ENCODE measurements at places on chromosomes 5 and 9.

DNA sequence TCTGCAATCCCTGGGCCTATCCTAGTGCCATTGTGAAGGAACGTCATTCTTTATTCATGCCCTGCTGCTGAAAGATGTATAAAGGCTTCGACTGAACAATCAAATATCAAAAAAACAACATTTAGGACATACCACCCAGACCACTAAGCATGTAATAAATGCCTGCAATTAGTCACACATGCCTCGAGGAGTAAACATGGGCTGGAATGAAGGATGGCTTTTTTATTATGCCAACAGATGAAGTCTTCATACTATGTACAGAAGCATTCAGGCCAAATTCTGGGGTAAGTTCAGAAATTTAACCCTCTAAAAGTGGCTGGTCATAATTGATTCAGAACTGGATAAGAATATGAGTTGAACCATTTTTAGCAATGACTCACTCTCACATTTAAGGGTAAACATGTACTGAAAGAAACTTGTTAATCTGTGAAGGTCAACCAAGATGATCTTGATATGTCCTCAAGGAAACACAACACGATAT lies 38.1 kb downstream of the FAM240B start:
- no peak for DNase-seq

GRCh38 chr9:9752722-9753121 lies 860.1 kb downstream of the PTPRD start:
- no peak for DNase-seq

DNA sequence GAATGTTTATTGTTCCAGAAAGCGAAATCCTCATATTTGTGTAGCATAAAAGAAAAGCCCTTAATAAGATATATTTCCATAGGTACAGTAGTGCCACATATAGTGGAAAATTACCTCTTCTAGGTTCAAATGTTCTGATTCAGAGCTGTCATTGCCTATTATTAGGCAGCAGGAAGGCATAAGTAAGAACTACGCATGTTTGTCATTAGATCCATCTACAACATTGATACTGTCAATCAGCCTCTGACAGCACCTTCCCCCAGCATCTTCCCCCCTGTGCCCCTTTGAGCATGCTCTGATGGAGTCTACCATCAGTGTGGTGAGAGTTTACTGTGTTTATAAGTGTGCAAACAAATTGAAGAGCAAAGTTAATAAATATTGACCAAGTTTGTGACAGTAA lies 816.1 kb downstream of the TLE4 start:
- DNase-seq = no peak

DNA sequence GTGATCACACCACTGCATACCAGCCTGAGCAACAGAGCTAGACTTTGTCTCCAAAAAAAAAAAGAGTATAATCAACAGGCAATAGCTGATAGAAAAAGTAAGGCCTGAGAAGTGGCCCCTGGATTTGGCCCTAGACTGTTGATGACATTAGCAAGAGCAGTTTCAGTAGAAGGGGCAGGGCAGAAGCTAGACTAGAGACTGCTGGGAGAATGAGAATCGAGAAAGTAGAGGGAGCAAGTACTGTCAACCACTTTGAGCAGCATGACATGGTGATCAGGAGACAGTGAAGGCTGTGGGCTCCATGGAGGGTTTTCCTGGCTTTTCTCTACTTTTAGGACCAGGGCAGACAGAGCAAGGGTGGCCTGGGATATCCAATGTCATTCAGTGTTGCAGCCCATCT lies 34.9 kb upstream of the B4GALT1 start:
- no peak for DNase-seq

- DNase-seq = no peak
Observed at GRCh38 chr5:143576711-143577484, 173.4 kb upstream of the NR3C1 start.

DNA sequence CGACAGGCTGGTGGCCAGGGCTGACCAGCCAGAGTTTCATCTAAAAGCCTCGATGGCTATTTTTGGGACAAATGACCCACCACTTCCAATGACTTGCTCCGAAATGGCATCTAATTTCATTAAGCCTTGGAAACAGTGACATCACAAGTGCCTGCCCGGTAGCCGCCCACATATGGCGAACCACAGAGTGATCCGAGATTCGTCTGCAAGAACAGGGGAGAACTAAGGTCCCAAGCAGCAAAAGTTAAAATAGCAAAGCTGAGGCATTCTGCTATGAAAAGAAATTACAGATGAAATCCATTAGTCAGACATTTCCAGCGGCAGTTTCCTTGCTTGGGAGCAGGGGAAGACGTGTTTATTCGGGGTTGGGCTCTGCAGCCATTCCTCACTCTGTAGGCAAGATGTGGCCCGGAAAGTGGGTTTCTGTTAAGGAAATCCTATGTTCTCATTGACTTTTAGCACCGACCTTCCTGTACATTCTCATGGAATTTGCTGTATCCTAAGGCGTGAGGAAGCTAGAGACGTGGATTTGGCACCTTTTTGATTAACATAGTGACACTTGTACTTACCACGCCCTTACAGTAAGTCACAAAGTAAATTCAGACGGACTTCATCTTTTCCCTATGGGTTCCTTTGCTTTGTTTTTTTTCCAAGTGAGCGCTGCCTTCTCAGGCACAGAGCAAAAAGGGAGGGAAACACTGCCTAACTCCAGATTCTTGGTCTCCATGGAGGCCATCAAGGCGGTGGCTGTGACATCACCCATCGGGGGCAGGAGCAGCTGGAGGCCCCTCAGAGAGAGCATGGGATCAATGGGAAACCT lies 45.1 kb downstream of the ERGIC1 start:
- DNase-seq = peak; percentile 17

DNA sequence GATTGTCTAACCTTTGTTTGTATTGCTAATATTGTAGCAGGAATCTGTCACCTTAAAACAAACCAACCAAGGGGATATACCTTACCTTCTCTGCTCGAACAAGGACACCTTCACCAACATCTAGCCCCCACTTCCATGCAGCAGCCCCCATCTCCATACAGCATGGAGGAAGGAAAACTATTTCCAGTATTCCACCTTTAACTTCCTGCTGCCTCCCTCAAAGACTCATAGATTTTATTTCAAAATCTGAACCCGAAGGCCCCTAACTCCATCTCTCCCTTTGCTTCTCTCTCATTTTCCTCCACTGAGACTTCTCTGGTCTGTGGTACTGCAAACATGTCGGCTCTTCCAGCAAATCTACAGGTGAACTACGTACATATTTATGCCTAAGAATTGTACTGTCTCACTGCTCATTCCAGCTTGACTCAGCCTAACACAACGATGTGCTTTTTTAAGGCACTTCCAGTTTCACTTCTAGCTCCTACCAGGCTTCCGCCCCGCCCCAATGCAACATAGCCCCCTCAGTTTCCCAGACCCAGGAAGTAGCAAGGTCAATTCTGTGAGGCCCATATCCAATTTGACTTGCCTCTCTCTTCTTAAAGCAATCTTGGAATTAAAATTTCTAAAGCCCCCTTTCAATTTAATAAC lies 70.7 kb upstream of the RNF38 start:
- peak; percentile 64 for DNase-seq

- no peak for DNase-seq
Observed at GRCh38 chr9:104087894-104088293, 6.2 kb upstream of the SMC2 start.

- DNase-seq = no peak
Observed at GRCh38 chr5:59763541-59763940, 130.0 kb downstream of the PDE4D start.

GRCh38 chr5:160363660-160364395 lies 6.6 kb downstream of the C1QTNF2 start:
- no peak for DNase-seq

- DNase-seq = no peak
Observed at GRCh38 chr9:88733651-88734421, 198.9 kb downstream of the NXNL2 start.

DNA sequence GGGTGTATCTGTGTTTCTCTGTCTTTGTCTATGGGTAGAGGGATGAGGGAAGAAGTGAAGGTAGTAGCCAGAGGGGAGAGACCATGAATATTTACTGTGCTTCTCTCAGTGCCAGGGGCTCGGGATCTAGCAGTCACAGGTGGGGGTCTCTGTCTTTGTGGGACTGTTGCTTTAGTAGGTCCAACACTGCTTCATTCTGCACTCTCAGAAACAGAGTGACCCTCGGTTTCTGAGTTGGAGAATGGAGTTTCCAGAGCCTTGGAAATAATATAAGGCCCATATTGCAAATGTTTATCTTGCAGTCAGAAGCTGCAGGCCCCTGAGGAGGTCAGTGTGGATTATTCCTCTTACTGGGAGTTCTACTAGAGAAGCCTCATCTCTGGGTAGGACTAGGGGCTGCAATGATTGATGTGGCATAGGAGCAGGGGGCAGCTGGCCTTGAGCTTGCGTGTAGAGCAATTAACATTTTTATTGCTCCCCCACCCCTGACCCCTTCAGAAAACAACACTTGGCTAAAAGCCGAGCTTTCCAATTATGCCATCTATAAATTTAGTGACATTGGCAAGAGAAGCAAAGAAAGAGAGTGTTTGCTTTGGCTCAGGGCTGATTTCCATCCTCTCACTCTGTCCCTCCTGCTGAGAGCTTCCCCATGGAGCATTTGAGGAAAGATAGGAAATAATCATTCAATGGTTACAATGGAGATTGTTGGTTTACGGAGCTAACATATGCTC lies 55.0 kb upstream of the TRPC7 start:
- no peak for DNase-seq

GRCh38 chr5:1325870-1326531 lies 18.9 kb downstream of the CLPTM1L start:
- DNase-seq = no peak

GRCh38 chr9:18606846-18607245 lies 132.9 kb downstream of the ADAMTSL1 start:
- no peak for DNase-seq

GRCh38 chr5:15690611-15691010 lies 190.6 kb downstream of the FBXL7 start:
- DNase-seq = no peak

- DNase-seq = no peak
Observed at GRCh38 chr9:20269620-20270019, 352.7 kb downstream of the MLLT3 start.

DNA sequence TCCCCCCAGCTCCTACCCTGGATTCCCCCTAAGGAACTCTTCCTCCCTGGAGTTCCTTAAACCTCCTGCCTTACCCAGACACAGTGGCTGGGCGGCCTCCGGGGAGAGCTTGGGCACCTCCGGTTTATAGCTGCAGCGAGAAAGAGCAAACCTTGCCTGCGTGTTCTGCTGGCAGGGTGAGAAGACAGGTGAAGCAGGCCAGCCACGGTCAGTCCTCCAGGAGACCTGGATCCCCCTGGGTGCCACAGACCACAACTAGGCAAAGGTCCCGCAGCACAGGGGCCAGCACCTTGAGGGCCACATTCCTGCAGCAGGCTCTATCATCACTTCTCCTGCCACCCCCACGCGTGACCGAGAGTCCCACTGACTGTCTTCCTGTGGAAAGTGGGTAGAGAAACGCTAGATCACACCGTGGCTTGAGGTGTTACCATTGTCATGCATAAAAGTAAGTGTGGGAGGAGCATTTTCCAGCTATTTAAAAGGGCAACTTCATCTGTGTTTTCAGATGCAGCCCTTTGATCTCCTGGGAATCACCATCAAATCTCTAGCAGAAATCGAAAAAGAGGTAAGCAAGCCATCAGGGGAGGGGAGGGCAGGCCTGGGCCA lies 130.2 kb upstream of the LMX1B start:
- DNase-seq = no peak

DNA sequence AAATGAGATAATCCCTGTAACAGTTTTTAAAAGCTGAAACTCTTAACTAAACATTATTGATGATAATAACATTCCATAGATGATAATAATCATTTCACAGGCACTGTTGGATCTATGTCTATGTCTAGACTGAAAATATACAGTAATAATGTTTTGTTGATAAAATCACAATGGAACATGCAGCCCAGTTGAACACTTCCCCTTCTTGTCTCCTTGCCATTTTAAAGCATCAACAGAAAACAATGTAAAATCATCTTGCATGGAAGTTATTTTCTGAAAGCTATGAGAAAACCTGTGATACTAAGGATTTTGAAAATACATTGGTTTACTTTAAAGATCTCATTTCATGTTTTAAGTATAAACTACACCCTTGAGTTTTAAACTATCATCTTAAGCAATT lies 1.9 kb downstream of the GAPT start:
- DNase-seq = no peak

GRCh38 chr5:115543365-115544042 lies 1.1 kb downstream of the FEM1C start:
- DNase-seq = peak; percentile 58

- DNase-seq = no peak
Observed at GRCh38 chr5:158531860-158532259, 567.9 kb downstream of the EBF1 start.

GRCh38 chr5:73812457-73812856 lies 186.5 kb downstream of the ARHGEF28 start:
- no peak for DNase-seq

DNA sequence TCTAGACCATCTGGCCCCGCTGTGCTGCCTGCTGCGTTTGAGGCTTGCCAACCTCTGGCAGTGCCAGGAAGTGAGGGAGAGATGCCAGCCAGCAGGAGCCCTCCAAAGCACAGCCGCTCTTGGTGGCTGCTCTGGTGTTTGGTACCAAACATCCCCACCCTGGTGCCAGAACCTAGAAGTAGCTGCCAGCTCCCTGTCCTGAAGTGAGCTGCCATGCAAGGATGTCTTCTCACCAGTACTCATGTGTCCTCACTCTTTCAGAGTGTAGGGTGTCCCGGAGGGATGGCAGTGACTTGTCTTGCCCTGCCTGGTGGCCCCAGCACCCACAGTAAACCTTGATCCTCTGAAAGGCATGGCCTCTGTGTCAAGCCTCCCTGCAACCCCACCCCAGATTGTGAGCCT lies 43.4 kb downstream of the AMBP start:
- DNase-seq = no peak

DNA sequence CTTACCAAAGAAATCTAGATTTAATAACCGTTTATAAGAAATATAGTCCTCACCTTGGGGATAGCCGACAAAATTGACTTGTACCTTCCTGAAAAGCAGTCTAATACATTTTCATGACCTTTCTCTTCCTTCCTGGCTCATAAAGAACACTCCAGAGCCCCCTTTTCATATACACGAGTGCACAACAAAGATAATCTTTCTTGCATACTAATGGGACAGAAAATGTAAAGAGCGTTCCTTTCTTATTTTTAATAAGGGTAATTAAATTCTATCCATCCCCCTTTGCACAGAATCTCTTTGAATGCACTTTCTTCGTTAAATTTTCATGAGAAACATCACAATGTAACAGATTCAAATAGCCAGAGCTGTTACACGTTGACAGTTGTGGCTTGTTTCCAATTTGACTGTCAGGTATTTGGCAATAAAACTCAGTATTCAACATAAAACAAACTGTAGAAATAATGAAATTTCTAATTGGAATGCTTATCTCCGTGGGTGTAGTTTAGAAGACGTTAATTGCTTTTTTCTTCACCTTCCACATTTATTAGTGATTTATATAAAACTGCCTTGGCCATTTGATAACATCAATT lies 732.3 kb upstream of the DMAC1 start:
- DNase-seq = no peak

- no peak for DNase-seq
Observed at GRCh38 chr5:153629027-153629895, 138.8 kb downstream of the GRIA1 start.

- no peak for DNase-seq
Observed at GRCh38 chr9:101419863-101420262, 15.7 kb downstream of the ALDOB start.
